ENCODE measurements at places on chromosomes 12 and 14.
A peak's percentile ranks its signal among the peaks of the same experiment; 100 is the strongest.

GRCh38 chr14:79229383-79229909 is 981.9 kb downstream of the DIO2 start:
- no peak for DNase-seq

- DNase-seq: no peak
Measured at GRCh38 chr14:81275305-81276072, 54.7 kb upstream of the GTF2A1 start.

GRCh38 chr12:93776581-93777018 is 99.4 kb downstream of the CRADD start:
- no peak for DNase-seq

DNA sequence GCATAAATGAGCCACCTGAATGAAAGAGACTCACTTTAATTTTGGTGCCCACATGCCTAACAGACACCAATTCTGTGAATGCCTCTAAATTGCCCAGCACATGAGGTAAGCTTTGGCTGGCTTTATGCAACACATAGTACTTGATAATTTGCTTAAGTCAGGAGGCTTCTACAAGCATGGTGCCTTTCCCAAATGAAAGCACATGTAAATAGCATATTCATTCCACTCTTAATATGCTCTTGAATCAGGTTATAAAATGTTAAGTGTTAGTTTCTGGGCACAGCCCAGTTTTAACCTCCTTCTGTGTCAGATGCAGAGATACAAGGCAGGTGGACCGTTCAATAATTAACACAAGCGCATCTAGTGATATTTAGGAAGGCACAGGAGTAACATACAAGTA is 15.6 kb downstream of the TMCC3 start:
- DNase-seq: peak; percentile 21

DNA sequence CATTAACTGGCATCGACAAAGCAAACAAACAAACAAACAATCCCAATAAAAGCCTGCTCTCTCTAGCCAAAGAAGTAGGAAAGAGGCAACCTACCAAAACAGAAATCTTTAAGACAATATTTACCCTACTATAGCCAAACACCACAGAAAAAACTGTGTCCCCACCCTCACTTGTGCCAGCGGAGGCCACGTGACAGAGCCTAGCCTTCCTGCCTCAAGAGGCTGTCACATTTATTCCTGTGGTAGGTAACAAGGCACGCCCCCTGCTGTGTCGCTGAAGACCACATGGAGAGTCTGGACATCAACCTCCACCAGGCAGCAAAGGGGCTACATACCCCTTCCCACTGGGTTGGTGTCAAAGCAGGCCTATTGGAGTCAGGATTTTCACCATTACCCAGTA is 148.1 kb downstream of the LMNTD1 start:
- no peak for DNase-seq

- DNase-seq: no peak
Measured at GRCh38 chr12:75528692-75529091, 17.3 kb upstream of the KRR1 start.

DNA sequence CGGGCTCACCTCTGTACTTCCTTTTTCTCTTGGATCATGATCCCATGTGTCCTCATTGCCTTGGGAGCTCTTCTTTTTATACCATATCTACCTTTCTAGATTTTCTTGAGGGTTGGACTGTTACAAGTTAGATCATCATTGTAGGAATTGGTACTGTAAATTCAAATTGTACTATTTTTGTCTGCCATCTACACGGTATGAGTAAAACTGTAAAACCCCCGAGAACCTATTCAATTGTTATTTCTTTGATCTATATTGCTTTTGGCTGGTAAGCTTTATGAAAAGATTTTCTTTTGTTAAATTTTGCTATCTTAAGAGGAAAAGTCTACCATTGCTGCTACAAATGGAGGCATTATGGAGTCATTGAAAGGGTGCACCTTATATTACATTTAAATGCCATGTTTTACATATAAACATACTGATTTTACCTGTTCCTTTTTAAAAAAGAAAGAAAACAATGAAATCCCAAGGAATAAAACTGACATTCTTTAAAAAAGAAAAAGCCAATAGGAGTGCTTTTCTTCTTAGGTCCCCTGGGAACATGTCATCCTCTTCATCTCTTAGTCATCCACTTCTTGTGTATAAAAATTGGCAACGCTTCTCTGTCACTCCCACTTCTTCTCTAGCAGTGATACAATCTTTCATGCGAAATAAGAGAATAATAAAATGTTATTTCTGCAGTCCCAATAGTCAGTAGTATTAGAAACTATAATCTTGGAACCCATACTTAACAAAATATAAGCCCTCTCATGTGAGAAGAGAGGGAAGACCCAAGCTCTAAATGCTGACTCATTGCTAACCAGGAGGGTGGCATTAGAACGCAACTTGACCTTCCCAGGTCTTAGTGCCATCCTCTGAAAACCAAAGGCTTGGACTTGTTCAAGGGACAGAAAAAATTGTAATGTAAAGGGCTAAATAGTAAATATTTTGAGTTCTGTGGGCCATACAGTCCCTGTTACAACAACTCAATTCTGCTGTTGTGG is 20.4 kb downstream of the RGS6 start:
- DNase-seq: no peak

GRCh38 chr14:94821705-94822104 is 51.8 kb upstream of the GSC start:
- no peak for DNase-seq

- no peak for DNase-seq
Measured at GRCh38 chr12:101799774-101800173, 31.0 kb downstream of the GNPTAB start.

DNA sequence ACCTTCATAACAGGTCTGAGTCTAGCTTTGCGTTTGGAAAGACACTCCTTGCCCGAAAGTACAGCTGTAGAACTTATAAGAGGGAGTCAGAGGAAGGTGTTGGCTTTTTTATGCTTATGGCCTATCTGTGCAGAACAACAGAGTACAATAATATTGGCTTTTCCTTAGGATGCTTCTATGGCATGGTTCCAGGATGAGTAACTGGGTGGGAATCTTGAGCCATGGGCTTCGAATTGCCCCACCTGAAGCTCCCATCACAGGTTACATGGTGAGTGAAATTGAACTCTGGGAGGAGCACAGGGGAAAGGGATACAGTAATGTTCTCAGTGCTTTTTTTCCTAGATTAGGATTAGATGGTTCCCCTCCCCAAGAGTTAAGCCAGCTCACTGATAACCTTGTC is 13.0 kb downstream of the PARP2 start:
- DNase-seq: no peak

GRCh38 chr12:92560713-92561542 is 141.9 kb upstream of the PLEKHG7 start:
- DNase-seq: no peak

- DNase-seq: peak; percentile 100
Measured at GRCh38 chr14:103715052-103716000, at the start of the genes XRCC3 and ZFYVE21. XRCC3 (minus strand) TSS chr14:103715451; CDS start chr14:103711087, 4,364 bp downstream. ZFYVE21 (plus strand) TSS chr14:103715810; CDS start chr14:103715842, 32 bp downstream.

- DNase-seq: no peak
Measured at GRCh38 chr14:91862417-91862816, 4.9 kb downstream of the TC2N start.

- DNase-seq: no peak
Measured at GRCh38 chr14:77791225-77791600, 8.7 kb upstream of the ADCK1 start.

DNA sequence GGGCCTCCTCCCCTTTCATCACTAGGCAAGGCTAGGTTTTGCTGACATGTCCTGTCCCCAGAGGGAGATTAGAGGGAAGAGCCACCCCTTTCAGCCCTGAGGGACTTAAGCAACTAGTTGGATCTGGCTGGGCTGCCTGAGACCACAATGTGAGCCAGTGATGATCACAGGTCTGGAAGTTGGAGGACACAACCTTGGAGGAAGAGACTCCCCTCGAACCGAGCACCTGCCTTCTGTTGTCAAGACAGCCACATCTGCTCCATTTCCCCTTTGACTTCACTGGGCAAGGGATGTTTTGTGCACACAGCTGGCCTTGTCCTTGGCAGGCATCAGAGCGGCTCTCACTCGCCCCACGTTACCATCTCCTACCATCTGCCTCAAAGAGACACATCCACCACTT is 31.4 kb downstream of the MVK start:
- DNase-seq: peak; percentile 32

DNA sequence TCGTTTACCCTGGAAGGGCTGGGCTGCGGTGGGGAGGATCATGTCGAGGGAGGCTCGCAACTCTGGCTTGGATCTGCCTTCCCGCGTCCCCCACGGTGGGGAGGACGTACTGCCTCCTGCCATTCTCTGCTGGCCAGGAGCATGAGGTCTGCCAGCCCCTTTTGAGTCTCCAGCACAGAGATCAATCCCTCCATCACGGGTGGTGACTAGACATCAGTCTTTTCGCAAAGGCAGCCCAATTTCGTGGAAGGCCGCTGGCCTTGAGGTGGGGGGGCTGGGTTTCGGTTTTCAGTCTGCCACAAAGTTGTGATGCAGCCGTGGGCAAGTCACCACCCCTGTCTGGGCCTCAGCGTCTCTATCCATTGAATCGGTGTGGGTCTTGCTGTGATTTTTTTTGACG is 62.2 kb downstream of the PRMT8 start:
- no peak for DNase-seq

GRCh38 chr12:131166717-131167116 is 213.0 kb downstream of the ADGRD1 start:
- no peak for DNase-seq

- DNase-seq: no peak
Measured at GRCh38 chr12:19002216-19002615, 127.3 kb upstream of the PLEKHA5 start.

- DNase-seq: no peak
Measured at GRCh38 chr12:116990971-116991966, 80.5 kb downstream of the FBXW8 start.

DNA sequence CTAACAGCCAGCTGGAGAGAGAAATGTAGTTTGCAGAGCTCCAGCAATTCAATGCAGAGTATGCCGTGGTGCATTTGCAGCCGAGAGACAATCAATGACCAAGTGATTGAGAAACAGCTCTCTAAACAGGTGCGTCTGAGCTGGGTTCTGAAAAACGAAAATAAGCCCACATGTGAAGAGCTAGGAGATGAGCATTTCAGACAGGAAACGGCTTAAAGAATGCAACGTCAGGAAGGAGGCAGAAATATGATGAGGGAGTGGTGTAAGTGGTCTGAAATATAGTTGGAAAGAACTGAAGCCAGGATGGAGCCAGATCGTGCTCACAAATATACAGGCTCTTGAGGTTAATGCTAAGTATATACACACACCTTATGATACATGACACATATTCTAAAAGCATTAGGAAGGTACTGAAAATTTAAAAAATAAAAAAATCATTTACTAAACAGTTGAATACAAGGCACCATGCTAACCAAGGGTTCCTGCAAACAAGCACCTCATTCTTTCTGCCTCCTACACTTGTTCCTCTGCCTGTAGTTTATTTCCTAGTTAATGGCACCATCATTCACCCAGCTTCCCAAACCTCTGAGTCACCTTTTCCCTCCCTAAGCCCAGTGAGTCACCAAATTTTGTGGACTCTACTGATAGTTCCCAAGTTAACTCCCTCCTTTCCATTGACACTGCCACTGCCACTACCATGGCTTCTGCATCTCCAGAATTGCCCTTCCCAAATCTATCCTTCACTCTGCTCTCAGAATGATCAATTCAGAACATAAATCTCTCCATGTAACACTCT is 2.3 kb upstream of the GARIN2 start:
- no peak for DNase-seq

GRCh38 chr14:28515571-28515970 is 251.0 kb upstream of the FOXG1 start:
- no peak for DNase-seq

DNA sequence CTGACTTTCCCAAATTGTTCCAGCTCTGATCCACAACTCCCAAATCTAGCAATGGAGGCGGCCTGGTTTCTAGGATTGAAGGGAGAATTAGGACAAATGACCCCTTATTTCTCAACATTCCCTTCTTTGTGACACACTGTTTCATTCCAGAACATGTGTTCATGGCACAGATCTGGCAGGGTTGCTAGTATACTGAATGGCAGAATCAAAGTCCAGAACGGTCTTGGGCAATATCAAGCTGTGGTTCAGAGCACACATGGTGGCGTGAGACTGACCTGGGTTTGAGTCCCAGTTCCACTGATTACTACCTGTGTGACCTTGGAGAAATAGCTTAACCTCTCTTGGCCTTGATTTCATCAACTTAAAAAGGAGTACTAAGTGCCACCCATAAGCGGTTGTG is 152.5 kb downstream of the SAMD4A start:
- DNase-seq: no peak

DNA sequence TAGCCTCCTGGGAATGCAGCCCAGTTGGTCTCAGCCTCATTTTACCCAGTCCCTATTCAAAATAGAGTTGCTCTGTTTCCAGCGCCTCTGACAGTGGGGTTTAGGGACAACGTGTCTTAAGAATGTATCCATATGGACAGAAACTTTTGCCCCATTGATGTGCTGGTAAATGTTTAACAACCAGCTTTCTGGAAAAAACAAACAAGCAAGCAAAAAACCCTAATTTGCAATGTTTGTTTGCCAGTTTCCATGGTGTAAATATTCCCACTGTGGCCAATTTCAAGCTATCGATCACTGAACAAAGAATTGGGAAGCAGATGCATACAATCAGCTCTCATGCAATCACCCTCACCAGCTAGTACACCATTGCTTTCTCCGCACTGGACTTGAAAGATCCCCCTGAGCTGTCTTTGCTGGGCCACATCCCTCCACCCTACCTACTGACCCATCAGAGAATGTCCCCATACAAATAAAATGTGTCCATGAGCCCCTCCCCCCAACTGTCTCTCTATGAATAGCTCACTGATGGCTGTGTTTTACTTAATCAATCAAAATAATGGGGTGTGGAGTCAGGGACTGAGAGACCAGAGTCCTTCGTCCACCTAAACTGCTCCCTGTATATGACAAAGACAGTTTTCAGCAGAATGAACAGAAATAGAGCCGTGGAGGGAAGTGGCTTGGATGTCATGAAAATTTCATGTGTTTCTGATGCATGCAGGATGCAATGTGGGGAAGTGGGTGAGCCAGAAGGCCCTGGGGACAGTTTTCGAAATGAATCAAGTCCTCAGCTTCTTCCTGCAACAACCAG is 40.8 kb downstream of the CCDC60 start:
- no peak for DNase-seq

DNA sequence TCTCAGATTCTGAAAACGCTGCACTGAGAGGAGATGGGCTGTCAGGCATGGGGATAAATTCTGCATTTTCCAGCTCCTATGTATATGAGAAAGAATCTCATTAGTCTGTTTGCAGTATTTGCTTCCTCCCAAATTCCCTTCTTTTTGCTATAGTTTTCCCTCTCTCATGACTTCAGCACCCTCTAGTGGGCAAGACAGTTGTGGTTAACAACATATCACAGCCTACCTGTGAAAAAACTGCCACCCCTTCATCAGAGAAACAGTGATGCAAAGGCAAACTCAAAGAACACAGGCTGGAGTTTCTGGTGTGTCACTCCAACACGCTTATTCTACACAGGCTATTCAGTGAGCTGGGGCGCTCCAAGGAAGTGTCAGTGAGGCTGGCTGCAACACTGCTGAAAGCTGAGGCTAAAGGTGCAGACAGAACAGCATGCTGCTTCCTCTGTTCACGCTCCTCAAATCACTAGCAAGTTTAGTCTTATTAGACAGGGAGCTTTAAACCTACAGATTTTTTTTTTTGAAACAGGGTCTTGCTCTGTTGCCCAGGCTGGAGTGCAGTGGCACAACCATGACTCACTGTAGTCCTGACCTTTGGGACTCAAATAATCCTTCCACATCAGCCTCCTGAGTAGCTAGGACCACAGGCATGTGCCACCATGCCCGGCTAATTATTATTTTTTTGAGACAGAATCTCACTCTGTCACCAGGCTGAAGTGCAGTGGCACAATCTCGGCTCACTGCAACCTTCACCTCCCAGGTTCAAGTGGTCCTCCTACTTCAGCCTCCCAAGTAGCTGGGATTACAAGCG is 19.3 kb downstream of the ZC2HC1C start:
- peak; percentile 29 for DNase-seq
